ENCODE measurements at places on chromosomes 13 and 19.

- no peak for DNase-seq
Observed at GRCh38 chr13:53405616-53406015, 377.0 kb downstream of the OLFM4 start.

- DNase-seq = no peak
Observed at GRCh38 chr13:38606699-38607535, 80.0 kb upstream of the FREM2 start.

DNA sequence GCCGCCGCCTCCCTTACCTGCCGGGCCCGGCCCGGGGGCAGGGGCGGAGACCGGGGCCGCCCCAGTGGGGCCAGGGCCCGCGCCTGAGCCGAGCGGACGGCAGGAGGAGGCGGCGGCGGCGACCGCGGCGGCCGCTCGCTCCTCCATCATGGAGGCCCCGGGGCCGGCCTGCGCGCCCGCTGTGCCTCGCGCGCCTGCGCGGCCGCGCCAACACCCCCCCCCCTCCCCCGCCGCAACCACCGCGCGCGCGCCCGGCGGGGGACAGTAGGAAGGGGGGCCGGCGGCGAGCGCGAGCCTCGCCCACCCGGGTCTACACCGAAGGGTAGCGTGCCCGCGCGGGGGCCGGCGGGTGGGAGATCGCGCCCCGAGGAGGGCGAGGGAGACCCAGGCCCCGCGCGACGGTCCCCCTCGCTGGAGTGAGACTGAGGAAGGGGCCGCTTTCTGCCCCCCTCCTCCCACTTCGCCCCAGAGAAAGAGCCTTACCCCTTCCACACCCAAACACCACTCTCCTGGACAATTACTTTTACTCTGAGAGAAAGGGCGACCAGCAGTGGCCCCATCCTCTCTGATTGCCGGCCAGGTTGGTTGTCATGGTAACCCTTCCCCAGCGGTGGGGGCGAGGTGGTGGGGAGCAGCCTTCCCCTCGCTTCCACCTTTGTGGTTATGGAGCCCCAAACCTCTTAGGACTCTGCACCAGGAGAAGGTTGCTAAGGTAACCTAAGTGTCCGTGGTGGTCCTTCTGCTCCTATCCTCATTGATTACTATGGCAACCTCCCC lies at the start of gene STRN4:
TSS of gene STRN4 (minus strand) at position 170 of the 777 bp plus-strand sequence. CDS start at position 150, 20 bp downstream.
- DNase-seq = no peak

DNA sequence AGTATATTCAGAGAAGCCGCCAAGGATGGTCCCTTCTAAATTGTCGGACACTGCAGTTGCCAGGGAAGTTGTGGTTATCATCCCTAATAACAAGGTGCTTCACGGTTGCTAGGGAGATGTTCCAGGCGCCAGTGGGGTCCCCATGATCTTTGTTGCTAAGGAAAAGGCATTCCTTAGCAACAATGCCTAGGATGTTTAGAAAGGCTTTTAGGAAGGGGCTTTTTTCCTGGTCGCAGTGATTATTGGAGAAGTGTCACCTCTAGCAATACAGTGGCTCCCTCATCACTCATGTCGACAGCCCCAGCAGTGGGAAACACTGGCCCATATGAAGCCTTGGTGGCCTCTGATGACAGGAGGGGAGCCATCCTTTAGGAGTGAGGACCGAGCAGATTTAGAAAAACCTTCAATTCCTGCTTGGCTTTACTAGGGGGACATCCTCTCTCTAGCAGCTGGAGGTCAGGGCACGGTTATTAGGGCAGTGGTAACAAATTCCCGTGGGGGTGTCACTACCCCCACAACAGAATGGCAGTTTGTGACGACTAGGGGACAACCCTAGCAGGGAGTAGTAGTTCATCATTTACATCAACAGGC lies 6.4 kb upstream of the TMC4 start:
- no peak for DNase-seq

- no peak for DNase-seq
Observed at GRCh38 chr19:45112111-45112827, 19.3 kb downstream of the PPP1R37 start.

- no peak for DNase-seq
Observed at GRCh38 chr19:40716031-40716481, 630 bp downstream of the COQ8B start.

- no peak for DNase-seq
Observed at GRCh38 chr13:46143184-46143701, 38.4 kb upstream of the CPB2 start.

DNA sequence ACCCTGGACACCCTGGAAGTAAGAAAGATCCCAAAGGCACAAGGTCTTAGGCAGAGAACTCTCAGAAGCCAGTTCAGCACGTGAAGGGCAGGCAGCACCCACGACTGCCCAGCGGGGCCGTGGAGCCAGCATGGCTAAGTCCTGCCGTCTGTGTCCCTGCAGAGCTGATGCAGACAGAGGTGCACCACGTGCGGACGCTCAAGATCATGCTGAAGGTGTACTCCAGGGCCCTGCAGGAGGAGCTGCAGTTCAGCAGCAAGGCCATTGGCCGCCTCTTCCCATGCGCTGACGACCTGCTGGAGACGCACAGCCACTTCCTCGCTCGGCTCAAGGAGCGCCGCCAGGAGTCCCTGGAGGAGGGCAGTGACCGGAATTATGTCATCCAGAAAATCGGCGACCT lies 44.8 kb downstream of the PEX11G start:
- DNase-seq = no peak

Data from NCI-H2107 (cell line).